Activated CD4-positive, alpha-beta memory T cell treated with anti-CD3 and anti-CD28 coated beads for 36 hours (primary cell): ENCODE measurements at places on chromosomes 3 and 15.

- no peak for DNase-seq
Measured at GRCh38 chr15:64122444-64122843, 26.7 kb downstream of the SNX1 start.

DNA sequence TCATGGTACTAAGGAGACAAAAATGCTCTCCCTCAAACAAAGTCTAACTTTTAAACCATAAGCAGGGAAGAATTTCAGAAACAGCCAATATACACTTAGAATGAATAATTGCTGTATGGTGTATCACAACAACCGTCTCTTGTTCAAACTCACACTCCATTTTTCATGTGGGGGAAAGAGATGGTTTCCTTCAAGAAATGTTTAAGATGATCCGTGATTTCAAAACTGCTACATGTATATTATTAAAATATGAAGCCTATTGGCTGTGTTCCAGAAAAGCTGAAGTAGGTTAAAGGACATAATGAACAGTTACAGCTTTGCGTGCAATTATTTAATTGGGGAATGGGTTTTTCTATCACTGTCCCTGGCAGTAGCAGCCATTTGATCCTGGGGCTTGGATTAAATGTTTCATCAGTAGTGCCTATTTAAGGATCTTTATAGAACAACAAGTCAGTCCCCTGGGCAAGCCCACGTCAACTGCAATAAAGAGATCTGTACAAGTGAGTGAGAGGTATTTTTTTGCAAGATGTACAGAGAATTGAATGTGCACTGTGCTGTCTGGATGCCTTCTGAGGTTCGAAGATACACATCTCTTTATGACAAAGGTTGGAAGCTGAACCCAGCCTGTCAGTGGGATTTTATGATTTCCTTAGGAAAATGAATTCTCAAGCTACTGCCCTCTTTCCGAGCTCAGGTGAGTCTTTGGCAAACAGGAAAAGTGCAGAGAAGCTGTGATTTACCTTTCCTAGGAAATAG is 337.2 kb upstream of the RARB start:
- DNase-seq, result no peak

- no peak for DNase-seq
Measured at GRCh38 chr15:55344206-55344605, 25.2 kb downstream of the PIGB start.

DNA sequence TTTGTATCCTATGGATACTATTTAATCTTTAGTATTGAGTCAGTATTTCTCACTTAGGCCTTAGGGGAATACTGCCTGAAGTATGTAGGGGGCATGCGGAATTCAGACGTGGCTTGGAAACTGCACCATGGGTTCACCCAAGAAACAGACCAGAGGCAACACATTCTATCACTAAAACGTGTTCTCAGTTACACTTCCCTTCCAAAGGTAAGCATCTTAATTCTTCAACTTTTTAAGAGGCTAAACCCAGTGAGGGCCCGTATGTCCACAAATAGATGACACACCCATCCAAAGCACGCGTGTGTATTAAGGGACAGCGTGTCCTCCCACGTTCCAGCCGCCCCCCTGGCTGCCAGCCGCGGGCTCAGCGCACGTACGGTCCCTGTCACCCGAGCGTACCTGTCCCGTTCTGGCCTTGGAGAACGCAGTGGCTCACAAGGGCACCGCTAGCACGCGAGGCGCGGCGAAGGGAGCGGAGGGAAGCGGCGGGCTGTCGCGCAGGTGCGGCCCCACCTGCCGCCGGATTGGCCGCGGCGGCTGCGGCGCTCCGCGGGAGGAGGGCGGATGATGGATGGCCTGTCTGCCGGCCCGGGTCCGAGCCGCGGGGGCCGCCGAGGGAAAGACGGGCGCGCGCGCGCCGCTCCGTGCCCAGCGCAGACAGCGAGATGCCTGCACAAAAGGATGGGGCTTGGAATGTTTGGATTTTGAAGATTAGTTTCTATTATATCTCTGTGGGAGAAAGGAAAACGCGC is 1003.9 kb upstream of the NR2F2 start:
- no peak for DNase-seq

DNA sequence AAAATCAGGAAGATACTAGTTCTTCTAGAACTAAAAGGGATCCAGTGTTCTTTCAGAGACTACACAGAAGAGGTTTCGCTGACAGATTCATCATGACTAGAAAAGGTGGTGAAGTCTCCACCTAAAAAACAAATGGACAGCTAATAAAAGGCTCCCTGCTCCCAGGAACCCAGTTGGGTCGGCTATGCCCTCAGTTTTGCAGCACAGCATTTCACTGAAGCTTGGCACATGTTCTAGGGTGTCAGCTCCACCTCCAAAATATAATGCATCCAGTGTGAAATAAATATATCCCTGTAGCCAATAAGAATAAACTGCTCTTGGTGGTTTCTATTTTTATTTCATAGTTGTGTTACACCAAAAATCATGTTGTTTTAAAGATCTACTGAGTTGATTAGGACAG is 55.0 kb downstream of the ZIC4 start:
- DNase-seq, result no peak
